Left renal pelvis (tissue), 4 donors: ENCODE measurements at places on chromosomes 2 and 18.

- no peak for DNase-seq
These were observed 39.6 kb downstream of the SEMA4F start for GRCh38 chr2:74693668-74694067.

- DNase-seq, result no peak
These were observed 37.8 kb upstream of the THUMPD2 start for GRCh38 chr2:39816845-39817244.

- DNase-seq, result peak; percentile 11
These were observed 862 bp downstream of the C18orf54 start for GRCh38 chr18:54358495-54359040.

DNA sequence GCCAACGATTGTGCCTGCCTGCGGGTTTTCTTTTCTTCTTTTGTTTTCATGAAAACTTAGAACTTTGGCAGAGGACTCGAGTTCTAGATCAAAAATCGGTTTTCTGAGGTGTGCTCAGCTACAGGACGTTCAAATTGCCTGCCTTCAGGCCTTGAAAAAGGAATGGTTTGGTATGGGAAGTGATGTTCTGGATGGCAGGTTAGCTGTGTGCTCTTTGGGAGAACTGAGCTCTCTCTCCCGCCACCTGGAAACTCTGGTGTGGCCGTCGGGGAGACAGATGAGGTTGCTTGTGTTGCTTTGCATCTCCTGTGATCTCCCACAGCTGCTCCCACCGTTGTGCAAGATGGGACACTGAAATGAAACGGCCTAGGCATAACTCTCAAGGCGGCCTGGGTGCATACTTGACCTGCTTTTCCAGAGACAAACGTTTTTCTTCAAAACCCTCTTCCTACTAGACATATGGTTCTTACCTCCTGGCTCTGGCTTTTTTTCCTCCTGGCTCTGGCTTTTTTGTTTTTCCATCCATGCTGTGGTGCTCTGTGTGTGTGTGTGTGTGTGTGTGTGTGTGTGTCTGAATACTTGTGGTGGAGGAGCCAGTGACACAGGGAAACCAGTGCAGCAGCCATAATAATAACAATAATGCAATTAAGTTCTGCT is 2.0 kb downstream of the FMNL2 start:
- DNase-seq, result peak; percentile 25

DNA sequence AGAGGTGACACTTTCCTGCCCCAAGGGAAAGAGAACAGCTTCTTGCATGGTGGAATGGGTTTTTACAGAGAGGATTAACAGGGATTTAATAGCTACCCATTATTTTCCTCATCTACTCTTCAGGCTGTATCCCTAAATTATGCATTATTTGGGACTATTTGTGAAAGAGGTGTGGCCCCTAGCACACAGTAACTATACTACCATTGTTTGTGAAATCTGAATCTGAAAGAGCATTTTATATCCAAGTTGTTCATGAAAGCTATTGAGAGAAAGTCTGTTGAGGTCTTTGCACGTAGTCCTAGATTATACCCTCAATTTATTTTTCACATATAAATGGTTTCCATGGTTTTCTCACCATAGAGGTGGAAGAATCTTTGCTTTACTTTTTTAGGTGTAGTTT is 78.1 kb downstream of the SPTBN1 start:
- DNase-seq, result no peak
